ENCODE measurements at places on chromosomes 12 and 14.

DNA sequence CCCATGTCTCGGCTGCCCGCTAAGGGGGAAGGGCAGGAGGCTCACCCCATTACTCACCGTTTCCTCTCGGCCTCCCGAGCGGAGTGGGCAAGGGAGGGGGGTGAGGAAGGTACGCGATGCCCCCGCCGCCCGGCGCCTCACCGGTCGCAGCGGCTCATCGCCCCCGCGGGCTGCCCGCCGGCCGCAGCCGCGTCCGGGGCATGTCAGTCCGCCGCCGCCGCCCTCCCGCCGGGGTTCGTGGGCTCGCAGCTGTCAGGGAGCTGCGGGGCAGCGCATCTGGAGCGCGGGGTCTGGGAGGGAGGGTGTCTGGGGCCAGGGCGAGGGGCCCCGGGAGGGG, 461 bp downstream of the SLC8A3 start:
- no peak for DNase-seq

DNA sequence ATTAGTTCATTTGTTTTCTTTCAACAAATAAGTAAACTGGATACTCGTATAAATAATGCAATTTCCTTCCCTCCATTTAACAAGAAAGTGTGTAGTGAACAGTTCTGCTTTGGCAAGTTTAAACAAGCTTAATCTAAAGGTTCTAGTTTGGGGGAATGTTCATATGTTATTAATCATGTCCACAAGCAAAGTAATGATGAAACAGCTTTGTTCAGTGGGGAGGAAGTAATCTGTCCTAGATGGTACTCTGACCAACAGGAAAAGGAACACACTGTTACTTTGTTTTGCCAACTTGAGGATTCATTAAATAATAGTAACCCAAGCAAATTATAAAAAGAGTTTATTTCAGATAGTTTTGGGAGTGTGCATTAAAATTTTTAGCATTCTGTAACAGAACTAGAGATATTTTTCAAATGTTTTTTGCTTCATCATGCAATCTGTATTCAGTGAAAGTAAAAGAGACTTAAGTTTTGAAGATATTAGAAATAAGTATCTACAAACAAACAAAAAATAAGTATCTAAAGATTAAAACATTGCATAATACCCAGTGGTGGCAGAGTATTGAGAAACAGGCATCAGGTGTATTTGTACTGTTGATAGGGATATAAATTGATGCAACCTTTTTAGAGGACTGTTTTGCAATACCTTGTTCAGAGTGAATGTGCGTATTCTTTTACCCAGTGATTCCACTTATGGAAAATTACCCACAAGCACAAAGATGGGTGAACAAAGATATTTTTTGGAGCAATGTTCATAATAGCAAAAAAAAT, 61.1 kb downstream of the RAB35 start:
- DNase-seq = peak; percentile 36

- no peak for DNase-seq
These were observed 34.1 kb upstream of the OR10AD1 start for GRCh38 chr12:48237162-48237561.

GRCh38 chr14:71202881-71203280, 295.6 kb downstream of the PCNX1 start:
- no peak for DNase-seq

DNA sequence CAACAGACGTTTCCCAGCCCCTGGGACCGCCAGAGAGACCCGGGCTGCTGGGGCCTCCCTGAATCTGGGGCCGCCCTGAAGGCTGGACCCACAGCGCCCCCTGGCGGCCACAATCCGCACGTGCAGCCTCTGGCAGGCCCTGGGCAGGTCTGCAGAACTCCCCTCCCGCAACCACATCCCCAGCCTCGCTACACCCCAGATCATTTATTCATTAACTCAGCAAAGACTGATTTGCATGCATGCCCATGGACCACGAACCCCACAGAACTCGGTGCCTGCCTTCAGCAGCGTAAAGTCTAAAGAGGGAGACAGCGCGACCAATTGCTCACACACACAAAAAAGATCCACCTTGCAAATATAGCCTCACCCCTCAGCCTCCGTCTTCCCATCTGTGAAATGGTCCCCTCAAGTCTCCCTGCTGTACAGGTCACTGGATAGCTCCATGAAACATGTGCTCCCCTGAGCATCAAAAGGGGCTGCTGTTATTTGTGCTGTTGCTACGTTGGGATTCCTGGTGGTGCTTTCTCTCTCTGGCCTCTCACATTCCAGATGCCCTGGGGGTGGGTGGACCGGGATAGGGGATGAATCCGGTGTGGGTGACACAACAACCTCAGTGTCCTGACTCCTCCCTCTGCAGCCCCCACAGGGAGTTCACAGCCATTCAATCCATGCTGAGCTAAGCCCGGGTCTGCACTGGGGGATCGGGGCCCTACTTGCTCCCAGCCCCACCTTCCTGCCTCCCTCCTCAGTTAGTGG, 96.4 kb downstream of the SCARB1 start:
- DNase-seq = peak; percentile 67

DNA sequence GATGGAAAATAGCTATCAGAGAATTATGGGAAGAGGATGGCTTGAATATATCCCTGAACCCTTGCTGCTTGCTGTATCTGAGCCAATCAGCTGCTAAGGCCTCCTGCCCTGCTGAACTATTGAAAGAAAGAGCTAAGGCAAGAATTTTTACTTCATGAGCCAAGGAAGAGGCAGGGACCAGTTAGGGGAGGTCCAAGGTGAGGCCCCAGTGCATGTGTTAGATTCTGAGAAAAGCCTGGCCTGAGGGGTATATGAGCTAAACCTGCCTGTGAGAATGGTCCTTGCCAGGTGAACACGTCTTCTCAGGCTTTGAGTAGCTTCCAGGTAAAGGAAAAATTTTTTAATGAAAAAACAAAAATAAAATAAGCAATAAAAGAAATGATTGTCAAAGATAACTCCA, 218.0 kb downstream of the SYT1 start:
- no peak for DNase-seq

- DNase-seq = no peak
These were observed 146.0 kb upstream of the C14orf180 start for GRCh38 chr14:104433401-104434213.

GRCh38 chr12:69490920-69491643, 20.9 kb downstream of the FRS2 start:
- DNase-seq = no peak

- DNase-seq = no peak
These were observed 9.2 kb upstream of the CRIP2 start for GRCh38 chr14:105465209-105466031.

DNA sequence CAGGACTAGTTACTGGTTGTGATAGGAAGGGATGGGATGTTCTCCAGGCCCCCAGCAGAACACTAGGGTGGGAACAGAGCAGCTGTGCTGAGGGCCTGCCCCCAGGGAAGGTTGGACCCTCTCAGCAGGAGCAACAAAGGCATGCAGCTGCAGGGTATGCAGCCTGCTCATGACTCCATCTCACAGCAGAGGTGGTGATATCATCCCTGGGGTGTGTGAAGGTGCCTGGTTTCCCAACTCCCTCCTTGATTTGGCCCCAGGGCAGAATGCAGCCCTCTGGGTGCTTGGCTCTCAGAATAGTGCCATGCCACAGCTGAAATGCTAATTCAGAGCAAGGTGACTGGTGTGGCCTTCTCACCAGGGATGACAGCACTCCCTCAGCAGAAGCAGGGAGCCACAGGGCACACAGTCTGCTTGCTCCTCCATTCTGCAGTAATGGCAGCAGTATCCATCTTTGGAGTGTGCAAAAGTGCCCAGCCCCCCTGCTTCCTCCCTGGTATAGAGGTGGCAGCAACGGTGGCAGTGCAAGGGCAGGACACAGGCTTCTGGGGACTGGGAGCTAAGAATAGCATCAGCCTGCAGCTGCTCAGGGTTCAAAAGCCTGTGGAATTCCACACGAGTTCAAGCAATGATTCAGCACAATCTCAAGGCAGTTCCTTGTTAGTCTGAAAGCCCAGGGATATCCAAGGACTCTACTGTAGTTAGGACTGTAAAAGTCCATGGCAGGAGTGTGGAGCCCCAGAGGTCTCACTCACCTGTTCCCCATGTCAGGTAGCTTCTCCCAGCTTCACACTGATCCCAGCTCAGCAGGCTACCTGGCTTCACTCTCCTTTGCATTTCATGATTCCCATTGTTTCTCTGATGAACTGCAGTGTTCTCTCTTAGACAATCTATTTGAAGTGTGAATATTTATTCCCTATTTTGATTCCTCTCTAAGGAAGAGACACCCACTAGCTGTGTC, 298.1 kb upstream of the FOXG1 start:
- no peak for DNase-seq

GRCh38 chr14:57403521-57403864, 13.1 kb downstream of the NAA30 start:
- no peak for DNase-seq

- DNase-seq = peak; percentile 55
These were observed 5.4 kb downstream of the GAPDH start for GRCh38 chr12:6539707-6540134.

- DNase-seq = no peak
These were observed 209.4 kb upstream of the G2E3 start for GRCh38 chr14:30349520-30349919.

DNA sequence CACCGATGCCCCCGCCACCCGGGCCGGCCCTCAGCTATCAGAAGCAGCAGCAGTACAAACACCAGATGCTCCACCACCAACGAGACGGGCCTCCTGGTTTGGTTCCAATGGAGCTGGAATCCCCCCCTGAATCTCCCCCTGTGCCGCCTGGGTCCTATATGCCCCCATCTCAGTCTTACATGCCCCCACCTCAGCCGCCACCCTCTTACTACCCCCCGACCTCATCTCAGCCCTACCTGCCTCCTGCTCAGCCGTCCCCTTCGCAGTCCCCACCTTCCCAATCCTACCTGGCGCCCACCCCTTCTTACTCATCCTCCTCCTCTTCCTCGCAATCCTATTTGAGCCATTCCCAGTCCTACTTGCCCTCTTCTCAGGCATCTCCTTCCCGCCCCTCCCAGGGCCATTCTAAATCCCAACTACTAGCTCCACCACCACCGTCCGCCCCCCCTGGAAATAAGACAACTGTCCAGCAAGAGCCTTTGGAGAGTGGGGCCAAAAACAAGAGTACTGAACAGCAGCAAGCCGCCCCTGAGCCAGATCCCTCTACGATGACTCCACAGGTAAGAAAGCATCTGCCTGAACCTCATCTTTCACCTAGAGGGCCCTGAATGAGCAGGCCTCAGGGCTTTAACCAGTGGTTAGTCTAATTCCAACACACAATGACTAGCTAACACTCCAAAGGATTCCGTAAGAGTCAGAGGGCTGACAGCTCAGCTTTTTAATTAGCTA, 851 bp downstream of the YLPM1 start:
- no peak for DNase-seq

DNA sequence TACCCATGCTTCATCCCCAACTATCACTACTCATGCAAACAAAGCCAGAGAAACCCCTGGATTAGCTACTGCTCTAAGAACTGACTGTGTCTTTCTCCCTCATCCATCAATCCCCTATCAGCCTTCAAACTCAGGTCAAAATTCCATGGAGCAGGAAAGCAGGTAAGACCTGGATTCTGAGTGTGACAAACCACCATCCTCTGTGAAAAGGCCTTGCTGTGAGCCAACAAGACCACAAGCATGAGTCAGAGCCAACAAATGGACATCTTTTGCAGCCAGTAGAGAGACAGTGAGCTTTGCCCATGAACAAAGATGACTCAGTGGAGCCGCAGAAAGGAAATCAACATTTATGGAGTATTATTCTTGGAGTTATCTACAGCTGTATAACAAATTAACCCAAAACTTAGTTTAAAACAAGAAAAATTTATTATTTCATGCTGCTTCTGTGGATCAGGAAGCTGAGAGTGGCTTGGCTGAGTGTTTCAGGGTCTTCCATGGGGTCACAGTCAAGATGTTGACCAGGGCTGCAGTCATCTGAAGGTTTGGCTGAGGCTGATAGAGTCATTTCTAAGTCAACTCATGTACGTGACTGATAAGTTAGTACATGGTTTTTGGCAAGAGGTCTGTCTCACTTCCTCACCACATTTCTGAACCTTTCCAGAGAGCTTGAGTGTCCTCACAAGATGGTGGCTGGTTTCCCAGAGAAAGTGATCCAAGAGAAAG, 61.1 kb downstream of the PITPNM2 start:
- no peak for DNase-seq

DNA sequence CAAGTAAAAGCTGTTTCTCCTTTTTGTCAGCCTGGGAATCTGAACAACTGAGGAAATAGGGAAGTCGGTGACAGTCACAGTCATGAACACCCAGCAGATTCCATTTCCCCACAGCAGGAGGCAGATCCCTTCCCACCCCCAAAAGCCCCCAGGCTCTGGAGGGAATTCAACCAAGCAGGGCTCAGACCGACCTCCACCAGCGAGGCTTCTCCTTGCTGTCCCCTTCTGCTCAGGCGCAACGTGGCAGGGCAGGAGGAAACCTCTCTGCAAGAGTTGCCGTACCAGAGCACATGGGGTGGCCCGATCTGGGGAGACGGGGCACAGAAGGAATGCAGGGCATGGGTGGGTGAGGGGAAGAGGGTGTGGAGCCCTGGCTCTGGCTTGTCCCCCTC, 319 bp downstream of the GALNT6 start:
- DNase-seq = no peak

GRCh38 chr12:31021809-31022494, 51.7 kb upstream of the DDX11 start:
- DNase-seq = no peak

DNA sequence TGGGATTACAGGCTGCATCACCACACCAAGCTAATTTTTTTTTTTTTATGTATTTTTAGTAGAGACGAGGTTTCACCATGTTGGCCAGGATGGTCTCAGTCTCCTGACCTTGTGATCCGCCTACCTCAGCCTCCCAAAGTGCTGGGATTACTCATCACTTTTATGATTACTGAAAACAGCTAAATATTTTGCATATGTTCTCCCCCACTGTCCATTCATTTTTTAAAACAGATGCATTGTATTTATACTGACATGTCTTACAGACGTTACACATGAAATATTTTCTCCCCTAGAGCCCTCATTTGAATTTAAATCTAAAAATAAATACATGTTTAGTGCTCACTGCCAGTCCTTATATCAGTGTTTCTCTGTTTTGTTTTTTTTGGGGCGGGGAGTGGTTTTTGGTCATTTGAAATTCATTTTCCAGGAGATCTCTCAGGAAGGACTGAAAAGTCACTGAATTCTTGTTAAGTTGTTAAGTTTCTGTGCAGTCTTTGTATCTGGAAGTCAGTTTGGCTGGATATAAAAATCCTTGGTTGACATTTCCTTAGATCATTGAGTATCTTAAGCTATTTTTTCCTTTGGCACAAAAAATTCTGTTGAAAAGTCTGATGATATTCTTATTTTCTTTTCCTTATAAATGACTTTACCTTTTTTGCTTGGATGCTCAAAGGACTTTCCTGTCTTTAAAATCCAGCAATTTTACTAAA, 9.4 kb downstream of the FBXO21 start:
- no peak for DNase-seq

- DNase-seq = no peak
These were observed 13.9 kb downstream of the ERG28 start for GRCh38 chr14:75646762-75647161.

- DNase-seq = peak; percentile 50
These were observed 404.4 kb downstream of the SLC6A15 start for GRCh38 chr12:84507956-84508850.

DNA sequence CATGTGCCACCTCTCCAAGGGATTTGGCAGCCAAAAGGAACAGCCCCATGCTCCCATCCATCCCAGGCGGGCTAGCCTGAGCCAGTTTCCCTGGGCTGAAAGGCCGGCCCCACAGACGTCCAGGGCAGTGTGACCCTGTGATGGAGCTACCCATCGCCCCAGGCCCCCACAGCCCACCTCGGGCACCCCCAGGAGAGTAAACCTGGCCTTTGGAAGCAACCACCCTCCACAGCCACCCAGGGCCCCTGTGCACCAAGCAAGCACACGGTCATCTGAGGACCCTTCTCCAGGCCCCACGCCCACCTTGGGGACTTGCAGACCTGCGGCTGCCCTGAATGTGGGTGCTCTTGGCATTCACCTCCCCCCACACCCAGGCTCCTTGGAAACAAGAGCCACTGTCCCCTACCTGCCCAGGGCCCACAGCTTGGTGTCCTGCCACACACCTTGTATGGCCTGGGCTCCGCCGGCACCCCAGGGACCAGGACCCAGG, 8.4 kb downstream of the AHNAK2 start:
- no peak for DNase-seq

Data from NCI-H460 (cell line).